Stimulated activated CD4-positive, alpha-beta T cell treated with anti-CD3 and anti-CD28 coated beads, Interleukin-1b, Interleukin-23, amount 100 ng/mL, for 48 hours (primary cell): ENCODE measurements at places on chromosomes 16 and 17.

DNA sequence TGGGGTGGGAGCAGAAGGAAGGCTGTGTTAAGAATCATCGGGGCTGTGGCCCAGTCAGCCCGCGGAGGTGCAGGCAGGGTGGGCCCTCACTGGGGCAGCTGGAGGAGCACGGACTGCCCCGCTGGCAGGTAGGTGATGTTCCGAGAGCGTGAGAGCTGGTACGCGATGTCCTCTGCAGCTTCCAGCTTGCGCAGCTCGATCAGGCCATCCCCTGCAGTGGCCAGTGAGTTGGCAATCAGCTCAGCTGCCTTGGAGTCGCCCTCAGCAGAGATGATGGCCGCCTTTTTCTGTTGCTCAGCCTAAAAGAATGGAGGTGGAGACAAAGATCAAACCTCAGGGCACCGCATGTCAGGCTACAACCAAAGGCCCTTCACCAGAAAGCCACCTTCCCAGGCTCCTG lies 9.8 kb downstream of the PHB1 start:
- no peak for DNase-seq

- no peak for DNase-seq
Measured at GRCh38 chr17:14942526-14943190, 322.5 kb downstream of the PMP22 start.

- DNase-seq, result no peak
Measured at GRCh38 chr16:47481698-47482374, 20.7 kb downstream of the PHKB start.

DNA sequence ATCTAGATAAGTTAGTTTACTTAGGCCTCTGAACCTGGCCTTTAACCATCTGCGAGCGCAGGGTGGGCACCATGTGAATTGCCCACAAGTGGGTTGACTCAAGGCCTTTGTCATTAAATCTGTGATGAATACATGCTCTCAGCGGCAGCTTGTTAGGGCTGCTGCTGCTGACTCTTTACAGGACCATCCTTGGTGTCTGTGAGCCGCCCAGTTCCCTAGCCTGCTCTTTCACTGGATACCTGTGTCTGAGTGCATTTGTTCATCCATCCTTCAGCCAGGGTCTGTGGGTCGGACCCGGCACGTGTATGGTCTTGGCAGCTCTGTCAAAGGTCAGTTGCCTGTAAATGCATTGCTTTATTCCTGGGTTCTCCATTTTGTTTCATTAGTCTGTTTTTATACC lies 321.3 kb downstream of the CNTNAP4 start:
- no peak for DNase-seq

GRCh38 chr16:73143576-73144422 lies 95.9 kb upstream of the ZFHX3 start:
- DNase-seq, result no peak

- no peak for DNase-seq
Measured at GRCh38 chr16:76502555-76502954, 225.4 kb downstream of the CNTNAP4 start.

GRCh38 chr17:74455821-74456220 lies 10.6 kb upstream of the CD300A start:
- DNase-seq, result no peak

DNA sequence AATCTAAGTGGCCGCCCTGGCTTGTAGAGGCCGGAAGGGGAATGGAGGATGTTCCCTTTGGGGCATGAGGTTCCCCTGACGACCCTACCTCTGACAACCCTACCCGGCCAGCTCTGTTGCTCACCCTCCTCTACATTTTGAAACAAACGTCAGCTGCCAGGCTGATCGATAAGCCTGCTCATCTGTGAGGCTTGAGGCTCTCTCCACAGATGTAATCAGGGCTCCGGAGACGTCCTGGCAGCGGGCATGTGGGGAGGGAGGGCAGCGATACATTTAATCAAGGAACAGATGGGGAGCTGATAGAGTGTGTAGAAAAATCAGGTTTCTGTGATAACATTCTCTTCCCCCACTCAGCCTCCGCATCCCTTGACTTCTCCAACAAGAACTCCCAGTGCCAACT lies 212.3 kb upstream of the SDK2 start:
- no peak for DNase-seq

DNA sequence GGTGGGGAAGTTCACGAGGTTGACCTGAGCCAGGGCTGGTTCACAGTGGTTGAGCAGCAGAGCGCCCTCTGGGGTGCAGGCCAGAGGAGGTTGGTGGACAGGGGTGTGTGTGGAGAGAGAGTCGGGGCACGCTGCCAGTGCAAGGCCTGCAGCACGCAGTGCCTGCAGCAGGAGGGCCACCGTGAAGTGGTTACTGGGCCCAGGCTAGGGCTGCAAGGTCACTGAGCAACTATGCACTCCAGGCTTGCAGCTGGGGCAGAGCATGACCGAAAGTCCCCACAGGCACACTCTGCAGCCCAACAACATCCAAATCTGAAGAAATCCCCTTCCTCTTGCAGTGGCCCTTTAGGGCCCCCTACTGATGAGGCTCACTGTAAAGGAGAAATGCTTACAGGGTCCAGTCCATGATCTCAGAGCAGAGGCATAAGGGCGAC lies 89.1 kb upstream of the NOL11 start:
- no peak for DNase-seq
